Activated CD4-positive, CD25-positive, alpha-beta regulatory T cell treated with anti-CD3 and anti-CD28 coated beads, Interleukin-2, amount 50 U/mL, for 72 hours (primary cell): ENCODE measurements at places on chromosomes 1 and 21.

DNA sequence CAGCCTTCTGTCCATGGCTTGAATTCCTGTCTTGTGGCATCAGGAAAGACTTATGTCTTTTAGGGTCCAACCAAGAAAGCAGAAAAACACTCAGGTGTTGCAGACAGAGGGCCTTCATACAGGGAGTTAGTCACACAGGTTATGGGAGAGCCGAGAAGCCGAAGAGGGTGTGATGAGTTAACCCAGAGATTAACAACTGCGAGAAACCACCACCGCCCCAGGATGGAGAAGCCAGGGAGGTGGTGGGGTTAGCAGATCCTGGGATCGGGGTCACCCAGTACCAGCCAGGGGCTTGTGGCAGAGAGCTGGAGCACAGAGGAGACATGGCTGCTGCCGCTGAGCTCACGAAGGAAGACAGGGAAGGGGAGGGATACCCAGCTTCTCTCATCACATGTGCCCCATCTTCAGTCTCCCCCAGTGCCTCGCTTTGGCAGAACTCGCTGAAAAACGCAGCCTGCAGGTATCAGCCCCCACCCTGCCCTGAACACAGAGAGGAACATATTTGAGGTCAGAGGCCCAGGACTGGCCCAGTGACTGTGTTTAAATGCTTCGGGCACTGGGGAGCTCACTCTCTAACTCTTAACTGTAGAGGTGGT lies 58.7 kb downstream of the RUNX3 start:
- DNase-seq = peak; percentile 23

DNA sequence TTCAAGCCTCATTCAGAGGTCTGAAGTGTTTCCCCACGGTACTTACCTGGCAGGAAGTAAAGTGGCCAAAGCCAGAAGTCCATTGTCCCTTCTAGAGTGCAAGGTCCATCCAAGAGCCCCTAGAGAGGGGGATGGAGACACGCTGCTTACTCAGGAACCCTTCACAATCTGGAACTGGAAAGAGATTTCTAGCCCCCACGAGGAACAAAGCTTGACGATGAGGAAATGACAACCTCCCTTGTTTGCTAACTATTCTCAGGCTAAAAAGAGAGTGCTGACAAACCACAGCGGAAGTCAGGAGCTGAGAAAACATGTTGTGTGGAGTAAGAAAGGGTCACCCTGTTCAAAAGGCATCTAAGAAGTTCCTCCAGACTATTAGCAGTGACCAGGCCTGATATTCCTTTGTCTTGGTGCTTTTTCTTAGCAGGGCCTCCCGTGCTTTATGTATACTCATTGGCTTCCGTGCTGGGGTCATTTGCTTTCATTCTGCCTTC lies at the start of gene FCMR:
FCMR (minus strand) TSS at position 170 of the 494 bp plus-strand sequence; CDS start at position 83, 87 bp downstream.
- no peak for DNase-seq

- DNase-seq = no peak
Observed at GRCh38 chr1:165734906-165735305, 33.8 kb downstream of the TMCO1 start.

- DNase-seq = no peak
Observed at GRCh38 chr1:110872366-110872744, 593 bp upstream of the CD53 start.

- DNase-seq = no peak
Observed at GRCh38 chr1:87905651-87906050, 577.0 kb downstream of the LMO4 start.

GRCh38 chr1:15187175-15188129 lies 33.9 kb downstream of the TMEM51 start:
- no peak for DNase-seq

- no peak for DNase-seq
Observed at GRCh38 chr1:169707912-169708604, 3.4 kb downstream of the SELL start.

DNA sequence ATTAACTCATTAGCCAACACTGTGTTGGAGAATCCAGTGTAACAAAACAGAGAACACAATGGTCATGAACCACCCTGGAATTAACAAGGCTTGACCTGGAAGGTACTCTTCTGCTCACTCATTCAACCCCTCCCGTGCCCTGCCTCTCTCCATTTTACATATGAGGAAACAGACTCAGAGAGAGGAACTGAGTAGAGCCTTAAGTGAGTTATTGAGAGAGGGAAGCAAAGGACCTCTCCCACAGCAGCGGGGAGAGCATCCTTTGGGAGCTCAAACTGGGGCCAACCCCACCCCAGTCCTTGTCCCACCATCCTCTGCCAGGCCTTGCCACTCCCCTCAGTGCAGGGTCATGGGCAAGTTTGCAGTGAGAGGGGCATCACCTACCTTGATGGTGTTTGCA lies 1.4 kb downstream of the S100A12 start:
- no peak for DNase-seq

- DNase-seq = no peak
Observed at GRCh38 chr1:70504821-70505193, 93.7 kb downstream of the CTH start.

DNA sequence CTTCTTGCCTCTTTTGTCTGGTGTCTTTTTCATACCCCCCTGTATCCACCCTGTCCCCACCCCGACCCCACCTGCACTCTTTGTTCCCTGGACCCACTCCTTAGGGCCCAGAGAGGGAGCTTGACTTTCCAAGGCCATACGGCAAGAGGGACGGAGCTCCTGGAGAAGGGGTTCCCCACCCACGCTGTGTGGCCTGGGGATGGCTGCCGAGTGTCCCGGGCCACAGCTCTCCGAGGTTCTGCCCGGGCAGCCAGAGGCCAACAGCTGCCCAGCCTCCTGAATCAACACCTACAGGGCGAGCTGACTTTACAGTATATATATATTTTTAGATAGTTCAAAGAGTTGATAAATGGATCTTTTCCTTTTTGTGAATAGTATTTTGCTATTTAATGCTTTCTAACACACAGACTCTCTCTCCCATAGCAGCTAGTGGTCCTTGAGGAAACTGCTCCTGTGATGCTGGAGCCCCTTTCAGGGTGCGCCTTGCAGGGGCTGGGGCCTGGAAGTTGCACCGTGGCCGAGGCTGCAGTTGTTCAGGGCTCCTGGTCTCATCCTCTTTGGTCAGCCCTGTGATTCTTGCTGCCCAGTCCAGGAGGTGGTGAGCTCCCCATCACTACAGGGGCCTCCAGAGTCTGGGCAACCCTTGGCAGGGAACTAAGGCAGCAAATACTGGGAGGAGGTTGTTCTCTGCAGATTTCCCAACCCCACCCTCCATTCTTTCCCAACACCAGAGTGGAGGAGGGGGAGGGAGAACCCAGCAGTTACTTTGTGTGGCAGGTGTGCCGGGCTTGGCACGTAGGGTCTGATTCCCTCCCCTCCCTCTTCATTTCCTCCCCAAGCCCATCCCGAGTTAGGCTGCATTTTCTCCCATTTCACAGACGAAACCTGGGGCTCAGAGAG lies 321.6 kb downstream of the PTPRU start:
- no peak for DNase-seq
